ENCODE measurements at places on chromosomes 5 and 9.

DNA sequence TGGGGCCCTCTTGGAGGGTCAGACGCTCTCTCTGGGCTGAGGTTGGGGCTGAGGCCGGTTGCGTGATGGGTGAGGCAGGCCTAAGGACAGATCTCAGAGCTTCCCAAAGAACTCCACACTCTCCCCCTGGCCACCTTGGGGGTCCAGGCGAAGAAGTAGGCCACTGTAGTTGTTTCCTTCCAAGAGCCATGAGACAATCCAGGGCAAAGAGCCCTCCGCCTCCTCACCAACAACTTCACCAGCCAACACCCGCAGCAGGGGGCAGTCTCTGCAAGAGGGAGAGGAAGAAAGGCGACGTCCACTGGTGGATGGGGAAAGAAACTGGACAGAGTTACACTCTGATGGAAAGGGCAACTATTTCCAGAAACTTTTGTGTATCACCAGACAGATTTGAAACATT lies 10.7 kb downstream of the SLC35A4 start:
- DNase-seq, result no peak

DNA sequence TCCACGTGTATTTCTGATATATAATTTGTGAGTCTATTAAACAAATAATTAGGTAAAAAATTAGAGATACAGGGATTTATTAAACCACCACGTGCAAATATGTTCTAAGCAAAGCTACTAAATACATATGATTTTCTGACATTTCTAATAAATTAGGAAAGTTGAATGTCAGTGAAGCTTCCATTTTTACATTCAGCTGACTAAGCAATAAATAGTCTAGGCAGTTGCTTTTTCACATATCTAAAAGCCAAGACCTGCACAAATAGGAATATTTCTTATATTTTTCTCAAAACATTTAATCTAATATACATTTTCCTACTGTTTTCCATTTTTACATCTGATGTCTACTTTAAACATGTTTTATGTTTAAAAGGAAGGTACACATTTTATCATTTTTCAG lies 322.6 kb upstream of the EFNA5 start:
- no peak for DNase-seq

DNA sequence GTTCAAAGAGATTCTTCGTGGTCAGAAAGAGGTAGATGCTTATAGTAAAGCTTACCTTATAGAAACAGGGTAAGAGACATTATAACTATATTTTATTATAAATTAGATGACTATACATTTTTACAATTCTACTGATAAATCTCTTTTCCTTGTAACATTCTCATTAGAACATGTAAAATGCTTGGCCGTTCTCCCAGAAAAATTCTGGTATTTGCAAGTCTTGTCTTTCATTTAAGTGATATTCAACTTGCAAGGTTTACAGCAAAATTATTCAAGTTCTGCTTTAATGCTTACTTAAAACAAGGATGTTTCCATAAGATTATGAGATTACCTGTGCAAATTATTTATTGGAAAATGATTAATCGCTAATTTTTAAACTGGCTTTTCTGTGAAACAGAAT lies 41.3 kb upstream of the CDH18 start:
- DNase-seq, result no peak

DNA sequence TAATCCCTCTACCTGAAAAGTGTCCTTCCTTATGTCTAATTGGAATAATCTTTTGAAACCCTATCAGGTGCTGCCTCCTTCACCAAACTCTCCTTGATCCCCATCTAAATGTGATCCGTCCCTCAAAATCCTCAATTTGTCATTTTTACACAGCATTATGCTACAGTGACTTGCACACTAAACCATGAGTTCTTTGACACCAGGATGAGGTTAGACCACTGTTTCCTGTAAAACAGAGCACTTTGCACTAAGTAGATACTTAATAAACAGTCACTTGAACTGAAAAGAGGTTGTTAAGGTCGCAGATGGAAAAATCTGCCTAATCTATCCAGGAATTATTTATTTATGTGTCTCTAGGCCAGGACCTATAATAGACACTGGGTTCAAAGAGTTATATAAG lies 44.2 kb upstream of the TLX3 start:
- DNase-seq, result no peak

DNA sequence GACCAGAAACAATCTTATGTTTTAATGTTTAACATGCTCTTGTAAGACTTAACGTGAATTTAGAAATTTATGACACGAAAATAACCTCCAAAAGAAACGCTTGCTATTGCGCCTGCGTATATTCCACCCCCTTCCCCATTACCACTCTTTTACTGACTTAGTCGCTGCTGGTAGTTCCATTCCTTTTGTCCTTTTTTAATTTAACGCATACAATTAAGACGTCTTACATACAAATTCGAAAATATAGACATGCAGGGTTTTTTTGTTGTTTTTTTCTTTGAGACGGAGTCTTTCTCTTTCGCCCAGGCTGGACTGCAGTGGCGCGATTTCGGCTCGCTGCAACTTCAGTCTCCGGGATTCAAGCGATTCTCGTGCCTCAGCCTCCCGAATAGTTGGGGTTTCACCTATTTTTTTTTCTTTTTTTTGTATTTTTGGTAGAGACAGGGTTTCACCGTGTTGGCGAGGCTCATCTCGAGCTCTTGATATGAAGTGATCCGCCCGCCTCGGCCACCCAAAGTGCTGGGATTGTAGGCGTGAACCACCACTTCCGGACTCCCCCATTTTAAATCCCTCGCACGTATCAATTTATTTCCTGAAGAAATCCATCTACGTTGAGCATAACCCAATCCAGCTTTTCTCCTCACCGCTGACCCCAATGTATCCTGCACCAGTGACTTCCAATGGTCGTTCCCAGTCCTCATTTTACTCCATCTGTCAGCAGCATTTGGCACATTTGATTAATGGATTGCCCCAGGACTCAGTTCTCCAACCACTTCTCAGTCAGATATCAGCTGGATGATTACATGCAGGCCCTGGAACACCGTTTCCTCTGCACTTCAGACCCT lies 684 bp upstream of the MED7 start:
- DNase-seq, result peak; percentile 17

GRCh38 chr5:127562252-127562651 lies 44.8 kb downstream of the PRRC1 start:
- DNase-seq, result no peak

DNA sequence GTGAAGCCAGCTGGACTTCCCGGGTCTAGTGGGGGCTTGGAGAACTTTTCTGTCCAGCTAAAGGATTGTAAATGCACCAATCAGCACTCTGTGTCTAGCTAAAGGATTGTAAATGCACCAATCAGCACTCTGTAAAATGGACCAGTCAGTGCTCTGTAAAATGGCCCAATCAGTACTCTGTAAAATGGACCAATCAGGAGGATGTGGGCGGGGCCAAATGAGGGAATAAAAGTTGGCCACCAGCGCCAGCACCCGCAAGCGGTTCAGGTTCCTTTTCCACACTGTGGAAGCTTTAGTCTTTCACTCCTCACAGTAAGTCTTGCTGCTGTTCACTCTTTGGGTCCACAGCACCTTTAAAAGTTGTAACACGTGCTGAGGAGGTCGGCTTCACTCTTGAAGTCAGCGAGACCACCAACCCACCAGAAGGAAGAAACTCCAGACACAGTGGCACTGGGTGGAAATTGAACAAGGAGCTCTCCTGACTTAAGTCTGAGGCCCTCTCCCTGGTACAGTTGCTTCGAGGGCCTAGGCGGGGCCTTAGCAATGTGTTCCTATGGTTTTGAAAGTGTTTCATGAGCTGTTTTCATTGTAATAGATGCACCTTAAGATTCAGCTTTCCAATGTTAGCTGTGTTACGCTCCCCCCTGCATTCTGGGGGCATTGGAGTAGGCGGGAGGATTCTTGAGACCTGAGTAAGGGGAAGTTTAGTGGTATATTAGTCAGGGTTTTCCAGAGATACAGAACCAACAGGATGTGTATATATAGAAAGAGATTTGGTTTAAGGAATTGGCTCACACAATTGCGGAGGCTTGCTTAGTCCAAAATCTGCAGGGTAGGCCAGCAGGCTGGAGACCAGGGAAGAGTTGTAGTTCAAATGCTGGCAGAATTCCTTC lies 21.5 kb upstream of the MYO10 start:
- DNase-seq, result no peak

GRCh38 chr9:93177676-93178075 lies 6.3 kb upstream of the WNK2 start:
- no peak for DNase-seq

GRCh38 chr9:136096505-136097001 lies 1.5 kb upstream of the NACC2 start:
- no peak for DNase-seq

- no peak for DNase-seq
These were observed 27.0 kb downstream of the ZNF169 start for GRCh38 chr9:94286116-94286515.

DNA sequence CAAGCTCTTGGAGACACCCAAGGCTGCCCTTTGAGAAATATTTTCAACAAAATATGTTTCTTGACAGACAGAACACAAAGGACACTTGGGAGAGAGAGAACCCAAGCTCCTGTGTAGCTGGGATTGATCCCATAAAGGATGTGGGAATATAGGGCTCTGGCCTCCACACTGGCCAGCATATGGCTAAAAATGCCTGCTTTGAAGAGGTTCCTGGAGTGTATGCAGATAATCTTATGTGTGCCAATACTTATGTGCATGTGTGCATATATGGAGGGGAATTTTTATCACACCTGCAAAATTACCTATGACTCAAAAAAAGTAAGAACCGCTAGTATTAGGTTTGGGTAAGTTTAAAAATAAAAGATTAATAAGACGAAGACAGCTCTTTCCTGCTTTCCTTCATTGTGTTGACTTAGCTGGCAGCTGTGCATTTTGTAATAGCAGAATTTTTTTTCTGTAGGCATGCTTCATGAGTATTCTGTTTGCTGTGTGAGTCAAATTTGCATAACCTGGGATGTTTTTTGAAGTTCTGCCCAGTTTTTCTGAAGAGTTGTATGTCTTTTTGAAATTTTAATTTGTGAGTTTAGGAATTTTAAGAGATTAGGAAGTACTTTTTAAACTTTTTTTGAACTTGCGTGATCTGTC lies 42.6 kb downstream of the HACD4 start:
- DNase-seq, result no peak

- DNase-seq, result no peak
These were observed 60.3 kb downstream of the NR6A1 start for GRCh38 chr9:124710766-124711165.
